ENCODE measurements at places on chromosomes 11 and 22. TPM values are rescaled to one million over a fixed set of nuclear protein-coding genes. Genes with fewer than 3 reads are reported as not detected.

AP5B1 gene
- total RNA-seq: 2.0 TPM

PGA4 gene
- total RNA-seq: not detected

GATD1 gene
- 28.9 TPM for total RNA-seq

RAB39A gene
- 5.8 TPM for total RNA-seq

LIF gene
- 1.7 TPM for total RNA-seq

APLNR gene
- total RNA-seq: 0.08 TPM

IGLL5 gene
- total RNA-seq: 0.94 TPM

DNA sequence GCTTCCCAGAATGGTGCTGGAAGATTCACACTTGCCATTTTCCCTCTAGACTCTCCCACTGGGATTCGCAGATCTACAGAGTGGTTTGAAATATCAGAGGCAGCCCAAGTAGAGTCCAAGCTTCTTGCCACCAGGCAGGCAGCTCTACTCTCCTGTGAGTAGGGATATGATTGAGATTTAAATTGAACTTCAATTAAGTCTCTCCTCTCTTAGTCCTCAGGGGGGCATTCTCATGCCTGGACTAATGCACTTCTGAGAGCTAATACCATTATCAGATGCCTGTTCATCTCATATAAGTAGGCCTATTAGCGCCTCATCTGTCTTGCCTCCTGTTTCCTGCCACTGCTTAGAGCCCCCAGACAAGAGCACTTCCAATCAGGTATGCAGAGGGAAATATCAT is 25.5 kb upstream of the AMPD3 start:
- H3K4me3 ChIP-seq: no peak overlapping the region
- no peak overlapping the region for H3K27ac ChIP-seq
- no peaks in the 10 kb centered on the region for H3K36me3 ChIP-seq

GRCh38 chr11:65130631-65131416 is 3.5 kb downstream of the SYVN1 start:
- no peaks in the 10 kb centered on the region for H3K27me3 ChIP-seq
- H3K4me3 ChIP-seq: no peak overlapping the region
- peaks cover 23% of the 10 kb centered on the region for H3K36me3 ChIP-seq
- peaks cover 4% of the 10 kb centered on the region for H3K4me1 ChIP-seq
- no peak for DNase-seq

GRCh38 chr11:126411971-126412381 is 56.5 kb downstream of the ST3GAL4 start:
- no peak for DNase-seq
- H3K4me1 ChIP-seq: peaks cover 9% of the 10 kb centered on the region
- H3K36me3 ChIP-seq: peaks cover 4% of the 10 kb centered on the region
- H3K4me3 ChIP-seq: no peak overlapping the region
- no peaks in the 10 kb centered on the region for H3K27me3 ChIP-seq

GRCh38 chr11:119372260-119373058 is 9.0 kb downstream of the USP2 start:
- no peaks in the 10 kb centered on the region for H3K36me3 ChIP-seq
- H3K27me3 ChIP-seq: no peaks in the 10 kb centered on the region
- H3K4me3 ChIP-seq: no peak overlapping the region
- peaks cover 57% of the 10 kb centered on the region for H3K4me1 ChIP-seq

GRCh38 chr11:119907122-119907851 is 178.3 kb upstream of the NECTIN1 start:
- H3K4me3 ChIP-seq: no peak overlapping the region
- H3K27me3 ChIP-seq: no peaks in the 10 kb centered on the region
- DNase-seq: no peak

- H3K36me3 ChIP-seq: peaks cover 8% of the 10 kb centered on the region
- no peak overlapping the region for H3K4me3 ChIP-seq
- peaks cover 10% of the 10 kb centered on the region for H3K4me1 ChIP-seq
- DNase-seq: no peak
These were observed 13.5 kb downstream of the PIK3IP1 start for GRCh38 chr22:31278626-31279326.

DNA sequence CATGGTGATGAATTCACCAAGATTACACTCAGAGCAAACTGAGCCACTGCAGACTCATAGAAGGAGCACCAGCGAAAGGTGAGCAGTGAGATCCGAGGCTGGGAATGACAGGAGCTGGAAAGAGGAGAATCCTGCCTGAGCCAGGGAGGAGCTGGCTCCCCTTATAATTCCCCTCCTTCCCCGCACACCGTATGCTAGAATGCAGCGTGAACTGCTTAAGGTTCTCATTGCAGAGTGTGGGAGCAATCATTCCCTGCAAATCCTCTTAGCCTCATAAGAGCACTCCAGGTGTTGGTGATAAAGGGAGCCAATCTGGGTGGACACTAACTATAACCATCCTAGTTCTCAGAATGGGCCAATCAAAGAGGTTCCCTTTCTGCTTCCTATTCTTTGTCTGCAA is 127.6 kb upstream of the TEAD1 start:
- no peaks in the 10 kb centered on the region for H3K27me3 ChIP-seq
- H3K36me3 ChIP-seq: no peaks in the 10 kb centered on the region
- no peak for DNase-seq
- H3K4me1 ChIP-seq: no peaks in the 10 kb centered on the region
- no peak overlapping the region for H3K27ac ChIP-seq

DNA sequence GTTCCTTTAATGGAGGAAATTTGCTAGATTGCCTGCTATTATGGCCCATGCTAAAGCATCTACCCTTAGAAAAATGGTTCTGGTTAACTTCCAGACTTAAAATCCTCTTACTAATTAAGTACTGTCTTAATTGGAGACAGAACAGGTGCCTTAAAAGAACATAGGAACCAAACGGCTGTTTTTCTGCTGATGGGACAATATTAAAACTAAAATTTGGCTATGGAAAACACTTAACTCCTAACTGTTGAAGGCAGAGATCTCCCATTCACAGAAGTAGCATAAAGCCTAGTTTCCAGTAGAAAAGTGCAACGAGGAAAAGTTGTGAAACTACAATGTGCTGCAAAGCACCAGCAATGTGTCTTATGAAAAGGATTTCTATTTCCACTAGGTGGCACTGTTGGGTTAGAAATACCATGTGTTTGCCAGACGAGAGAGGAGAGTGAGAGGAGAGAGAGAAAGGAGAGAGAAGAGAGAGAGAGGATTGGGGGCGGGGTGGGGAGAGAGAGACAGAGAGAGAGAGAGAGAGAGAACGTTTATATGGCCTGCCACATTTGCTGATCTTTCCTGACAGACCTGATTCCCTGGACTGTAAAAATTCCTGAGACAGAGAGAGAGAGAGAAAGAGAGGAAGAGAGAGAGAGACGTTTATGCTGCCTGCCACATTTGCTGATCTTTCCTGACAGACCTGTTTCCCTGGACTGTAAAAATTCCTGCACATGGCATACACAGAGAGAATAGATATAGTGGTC is 51.5 kb downstream of the FAM181B start:
- H3K4me1 ChIP-seq: no peaks in the 10 kb centered on the region
- no peaks in the 10 kb centered on the region for H3K36me3 ChIP-seq
- H3K27ac ChIP-seq: no peak overlapping the region
- H3K27me3 ChIP-seq: peaks cover 11% of the 10 kb centered on the region
- no peak overlapping the region for H3K4me3 ChIP-seq

GRCh38 chr11:71474141-71474770 is 21.3 kb downstream of the NADSYN1 start:
- no peaks in the 10 kb centered on the region for H3K36me3 ChIP-seq
- H3K27me3 ChIP-seq: no peaks in the 10 kb centered on the region
- no peaks in the 10 kb centered on the region for H3K4me1 ChIP-seq
- no peak for DNase-seq
- H3K4me3 ChIP-seq: no peak overlapping the region

GRCh38 chr11:118921929-118922744 is 3.6 kb downstream of the BCL9L start:
- H3K4me1 ChIP-seq: peaks cover 40% of the 10 kb centered on the region
- H3K4me3 ChIP-seq: no peak overlapping the region
- H3K27me3 ChIP-seq: no peaks in the 10 kb centered on the region

DNA sequence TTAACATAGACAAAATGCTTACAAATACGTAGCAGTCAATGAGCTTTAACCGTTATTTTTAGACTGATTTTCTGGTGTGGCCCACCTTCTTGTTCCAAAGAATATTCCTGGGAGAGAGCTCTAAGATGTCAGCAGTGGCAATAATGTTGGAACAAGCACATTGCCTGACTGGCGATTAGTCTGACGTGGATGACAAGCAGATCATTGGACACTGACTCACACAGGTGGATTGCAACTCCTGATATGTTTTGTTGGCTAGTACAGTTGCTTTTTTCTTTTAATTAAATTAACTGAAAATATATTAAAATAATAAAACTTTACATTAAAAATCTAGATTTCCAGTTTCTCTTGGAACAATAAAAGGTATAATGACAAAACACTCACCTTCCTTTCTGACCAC is 78.0 kb downstream of the TENM4 start:
- no peak for DNase-seq
- H3K4me3 ChIP-seq: no peak overlapping the region
- no peak overlapping the region for H3K27ac ChIP-seq
- no peaks in the 10 kb centered on the region for H3K36me3 ChIP-seq
- H3K27me3 ChIP-seq: no peaks in the 10 kb centered on the region

- no peaks in the 10 kb centered on the region for H3K36me3 ChIP-seq
- no peaks in the 10 kb centered on the region for H3K27me3 ChIP-seq
- no peak overlapping the region for H3K4me3 ChIP-seq
- no peaks in the 10 kb centered on the region for H3K4me1 ChIP-seq
These were observed 12.8 kb downstream of the TNRC6B start for GRCh38 chr22:40190501-40190900.

- no peak overlapping the region for H3K27ac ChIP-seq
- H3K4me1 ChIP-seq: no peaks in the 10 kb centered on the region
- DNase-seq: no peak
- H3K27me3 ChIP-seq: no peaks in the 10 kb centered on the region
- H3K4me3 ChIP-seq: no peak overlapping the region
- H3K36me3 ChIP-seq: peaks cover 8% of the 10 kb centered on the region
These were observed 166.5 kb downstream of the UVRAG start for GRCh38 chr11:75981546-75981945.

DNA sequence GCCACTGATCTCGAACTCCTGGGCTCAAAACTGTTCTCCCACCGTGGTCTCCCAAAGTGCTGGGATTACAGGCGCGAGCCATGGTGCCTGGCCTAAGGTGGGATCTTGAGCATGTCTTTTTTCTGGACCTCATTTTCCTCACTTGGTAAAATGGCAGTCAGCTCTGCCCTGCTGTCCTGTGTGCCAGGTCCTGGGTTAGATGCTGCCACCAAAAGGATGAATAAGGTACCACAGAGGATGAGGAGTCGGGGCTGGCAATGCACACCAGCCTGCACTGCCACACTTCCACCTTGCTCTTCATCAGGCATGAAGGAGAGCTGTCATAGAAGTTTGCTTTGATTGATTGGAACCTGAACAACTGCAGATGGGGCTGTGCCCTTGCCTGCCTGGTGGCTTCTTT is 32.3 kb downstream of the ACO2 start:
- H3K4me1 ChIP-seq: no peaks in the 10 kb centered on the region
- H3K36me3 ChIP-seq: peaks cover 4% of the 10 kb centered on the region
- no peak overlapping the region for H3K27ac ChIP-seq
- no peaks in the 10 kb centered on the region for H3K27me3 ChIP-seq

- H3K36me3 ChIP-seq: no peaks in the 10 kb centered on the region
- no peaks in the 10 kb centered on the region for H3K27me3 ChIP-seq
- DNase-seq: no peak
- no peak overlapping the region for H3K27ac ChIP-seq
These were observed 126.0 kb upstream of the MTNR1B start for GRCh38 chr11:92843455-92843854.

GRCh38 chr11:123509737-123510578 is 79.9 kb downstream of the GRAMD1B start:
- H3K27ac ChIP-seq: no peak overlapping the region
- H3K4me1 ChIP-seq: peaks cover 3% of the 10 kb centered on the region
- H3K4me3 ChIP-seq: no peak overlapping the region
- H3K36me3 ChIP-seq: no peaks in the 10 kb centered on the region
- peak; percentile 37 for DNase-seq

- H3K27me3 ChIP-seq: no peaks in the 10 kb centered on the region
- H3K27ac ChIP-seq: no peak overlapping the region
- no peak for DNase-seq
These were observed 58.7 kb downstream of the CHST1 start for GRCh38 chr11:45606514-45607281.

GRCh38 chr22:17739196-17739975 is 34.9 kb downstream of the BID start:
- H3K27ac ChIP-seq: no peak overlapping the region
- H3K4me1 ChIP-seq: no peaks in the 10 kb centered on the region
- H3K27me3 ChIP-seq: no peaks in the 10 kb centered on the region
- H3K36me3 ChIP-seq: peaks cover 15% of the 10 kb centered on the region
- no peak overlapping the region for H3K4me3 ChIP-seq
- DNase-seq: no peak

- H3K27me3 ChIP-seq: no peaks in the 10 kb centered on the region
- no peak overlapping the region for H3K27ac ChIP-seq
- H3K4me3 ChIP-seq: no peak overlapping the region
- H3K36me3 ChIP-seq: no peaks in the 10 kb centered on the region
- no peak for DNase-seq
These were observed 13.2 kb upstream of the OSBPL5 start for GRCh38 chr11:3178349-3178748.

- peaks cover 2% of the 10 kb centered on the region for H3K36me3 ChIP-seq
- DNase-seq: peak; percentile 28
- no peak overlapping the region for H3K4me3 ChIP-seq
- H3K27me3 ChIP-seq: no peaks in the 10 kb centered on the region
- no peaks in the 10 kb centered on the region for H3K4me1 ChIP-seq
These were observed 25.4 kb downstream of the APIP start for GRCh38 chr11:34890812-34891211.

- no peak for DNase-seq
- no peak overlapping the region for H3K4me3 ChIP-seq
- no peaks in the 10 kb centered on the region for H3K27me3 ChIP-seq
- no peak overlapping the region for H3K27ac ChIP-seq
- peaks cover 9% of the 10 kb centered on the region for H3K4me1 ChIP-seq
- no peaks in the 10 kb centered on the region for H3K36me3 ChIP-seq
These were observed 153.2 kb upstream of the E2F8 start for GRCh38 chr11:19393941-19394340.

- no peak overlapping the region for H3K27ac ChIP-seq
- peak; percentile 68 for DNase-seq
- H3K4me1 ChIP-seq: no peaks in the 10 kb centered on the region
- no peaks in the 10 kb centered on the region for H3K36me3 ChIP-seq
These were observed 132.8 kb upstream of the PITPNB start for GRCh38 chr22:28051787-28052356.

DNA sequence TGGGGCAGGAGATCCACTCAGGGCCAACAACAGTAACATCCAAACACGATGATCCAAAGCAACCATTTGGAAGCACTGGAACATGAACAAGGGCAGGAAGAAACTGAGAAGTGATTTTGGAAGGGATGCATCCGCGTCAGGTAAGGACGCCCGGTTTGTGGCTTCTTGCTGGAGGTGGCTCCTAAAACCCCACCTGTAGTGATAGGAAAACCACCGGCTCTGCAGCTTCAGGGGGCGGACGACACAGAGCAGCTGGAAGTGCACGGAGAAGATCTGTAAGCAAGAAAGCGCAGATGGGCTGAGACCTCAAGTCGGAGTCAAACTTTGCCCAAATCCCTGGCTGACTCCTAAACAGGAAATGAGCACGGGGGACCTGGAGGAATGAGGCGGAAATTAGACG is 1066.1 kb downstream of the BRD1 start:
- no peaks in the 10 kb centered on the region for H3K27me3 ChIP-seq
- H3K27ac ChIP-seq: no peak overlapping the region
- H3K4me3 ChIP-seq: no peak overlapping the region
- no peaks in the 10 kb centered on the region for H3K36me3 ChIP-seq
- no peak for DNase-seq
- H3K4me1 ChIP-seq: no peaks in the 10 kb centered on the region

- H3K27ac ChIP-seq: no peak overlapping the region
- no peak for DNase-seq
- no peak overlapping the region for H3K4me3 ChIP-seq
- no peaks in the 10 kb centered on the region for H3K27me3 ChIP-seq
These were observed 102.8 kb downstream of the ARHGAP32 start for GRCh38 chr11:129089279-129089678.

Data from SJCRH30 (cell line).